Astrocyte (in vitro differentiated cells and primary cell): ENCODE measurements at places on chromosomes 7 and 10. TPM values are rescaled to one million over a fixed set of nuclear protein-coding genes. Genes with fewer than 3 reads are reported as not detected.

PTN gene
- 11.1 and 17.2 TPM in 2 replicates for total RNA-seq

MSMB gene
- not detected in 2 replicates for total RNA-seq

- H3K4me1 ChIP-seq, result no peaks in the 10 kb centered on the region
- H3K36me3 ChIP-seq, result no peaks in the 10 kb centered on the region
- H3K27ac ChIP-seq, result no peak overlapping the region
- no peak for DNase-seq
Measured at GRCh38 chr10:59700709-59701108, 8.9 kb downstream of the SLC16A9 start.

DNA sequence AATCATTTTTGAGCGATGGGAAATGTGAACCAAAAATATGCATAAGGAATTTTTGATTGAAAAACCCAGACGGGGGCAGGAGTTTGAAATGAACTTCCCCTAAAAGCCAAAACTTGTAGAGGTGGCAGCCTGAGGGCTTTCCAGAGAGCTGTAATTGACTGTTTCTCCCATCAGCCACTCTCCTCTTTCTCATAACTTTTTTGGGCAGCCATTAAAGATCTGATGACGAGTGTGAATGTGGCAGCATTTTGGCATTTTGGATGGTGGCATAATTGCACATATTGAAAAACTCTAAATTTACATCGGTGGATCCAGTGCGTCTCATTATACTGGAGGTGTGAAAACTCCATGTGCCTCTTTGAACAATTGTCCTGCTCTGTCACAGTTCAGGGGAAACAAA lies 159.0 kb downstream of the CUX1 start:
- H3K4me3 ChIP-seq, result no peak overlapping the region
- H3K27ac ChIP-seq, result no peak overlapping the region
- no peak for DNase-seq

FAM25C gene
- not detected in 2 replicates for total RNA-seq

GRCh38 chr10:90751107-90751997 lies 106.5 kb downstream of the HTR7 start:
- H3K27ac ChIP-seq, result no peak overlapping the region
- no peaks in the 10 kb centered on the region for H3K36me3 ChIP-seq
- no peak overlapping the region for H3K4me3 ChIP-seq
- H3K27me3 ChIP-seq, result no peaks in the 10 kb centered on the region

ALOX5 gene
- total RNA-seq, result 1.0 and 1.8 TPM in 2 replicates

GRCh38 chr7:33743594-33743993 lies 161.7 kb upstream of the BMPER start:
- no peaks in the 10 kb centered on the region for H3K36me3 ChIP-seq
- peak; percentile 74 for DNase-seq
- no peak overlapping the region for H3K4me3 ChIP-seq
- no peak overlapping the region for H3K27ac ChIP-seq

DNA sequence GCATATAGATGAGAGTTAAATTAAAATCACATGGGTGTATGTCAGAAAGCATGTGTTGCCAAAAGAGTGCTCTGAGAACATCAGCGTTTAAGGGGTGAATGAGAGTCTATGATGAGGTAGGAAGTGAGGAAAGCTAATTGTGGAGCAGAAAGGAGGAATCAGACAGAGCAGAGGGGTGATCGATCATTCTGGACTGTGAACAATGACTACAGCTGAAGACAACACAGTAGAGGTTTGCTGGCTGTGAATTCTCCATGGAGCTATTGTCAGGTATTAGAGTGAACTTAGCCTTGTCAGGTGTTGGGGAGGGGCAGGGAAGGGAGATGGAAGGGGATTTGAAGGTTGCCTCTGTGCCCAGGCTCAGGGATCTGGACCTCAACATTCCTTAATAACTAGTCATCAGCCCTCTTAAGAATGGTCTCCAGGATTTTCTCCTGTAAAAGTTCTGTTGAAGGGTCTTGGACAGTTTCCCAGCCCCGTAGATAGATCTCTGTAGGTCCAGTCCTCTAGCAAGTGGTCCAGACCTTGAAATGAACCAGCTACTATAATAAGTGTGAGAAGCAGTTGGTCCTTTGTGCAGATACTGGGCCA lies 57.1 kb downstream of the KIF5B start:
- peak; percentile 30 for DNase-seq
- H3K4me3 ChIP-seq, result no peak overlapping the region
- H3K36me3 ChIP-seq, result no peaks in the 10 kb centered on the region
- no peak overlapping the region for H3K27ac ChIP-seq
- peaks cover 9% of the 10 kb centered on the region for H3K4me1 ChIP-seq
- no peaks in the 10 kb centered on the region for H3K27me3 ChIP-seq

SRRM3 gene
- 1.7 and 2.7 TPM in 2 replicates for total RNA-seq

DNA sequence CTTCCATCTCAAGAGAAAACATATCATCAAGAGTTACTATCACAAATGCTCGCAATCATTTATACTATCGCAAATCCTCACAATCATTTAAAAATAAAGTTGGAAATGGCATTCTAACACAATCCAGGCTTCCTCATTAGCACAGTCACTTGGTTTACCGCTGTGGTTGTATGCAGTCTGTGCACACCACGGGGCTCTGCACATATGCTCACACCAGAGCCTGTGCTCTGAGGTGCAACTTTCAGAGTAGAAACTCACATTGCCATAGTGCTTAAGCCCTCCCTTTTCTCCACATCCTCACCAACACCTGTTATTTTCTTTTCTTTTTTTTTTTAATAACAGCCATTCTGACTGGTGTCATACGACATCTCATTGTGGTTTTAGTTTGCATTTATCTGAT lies 235.6 kb upstream of the KLF6 start:
- no peak overlapping the region for H3K4me3 ChIP-seq
- no peak overlapping the region for H3K27ac ChIP-seq
- H3K27me3 ChIP-seq, result no peaks in the 10 kb centered on the region
- no peak for DNase-seq
- no peaks in the 10 kb centered on the region for H3K36me3 ChIP-seq

CPVL gene
- 16.3 and 22.2 TPM in 2 replicates for total RNA-seq

DNA sequence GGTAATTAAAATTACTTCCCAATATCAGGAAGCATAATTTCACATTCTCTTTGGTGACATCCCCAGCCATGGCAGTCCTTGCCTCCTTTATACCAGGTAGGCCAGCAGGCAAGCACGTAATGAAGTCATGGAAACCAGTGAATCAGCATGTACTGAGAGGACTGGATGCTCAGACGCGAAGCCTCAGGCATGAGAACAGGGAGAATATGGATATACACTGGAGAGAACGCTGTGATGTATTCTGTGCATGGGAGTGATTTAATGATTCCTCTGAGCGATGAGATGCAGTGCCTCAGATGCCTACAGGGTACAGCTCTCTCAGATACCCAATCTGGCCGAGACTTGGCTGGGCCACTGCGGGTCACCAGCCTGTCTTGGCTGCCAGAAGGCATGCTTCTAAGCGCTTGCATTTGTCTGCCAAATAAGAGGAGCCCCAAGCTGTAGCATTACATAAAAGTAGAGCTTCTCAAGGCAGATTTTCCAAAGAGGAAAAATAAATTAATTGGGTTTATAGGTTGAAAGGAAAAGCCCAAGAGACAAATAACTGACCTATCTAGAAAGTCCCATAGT lies 238.1 kb downstream of the RELN start:
- H3K27ac ChIP-seq, result no peak overlapping the region
- no peak overlapping the region for H3K4me3 ChIP-seq
- H3K4me1 ChIP-seq, result no peaks in the 10 kb centered on the region

EBF3 gene
- total RNA-seq, result 0.07 and 0.14 TPM in 2 replicates

DNA sequence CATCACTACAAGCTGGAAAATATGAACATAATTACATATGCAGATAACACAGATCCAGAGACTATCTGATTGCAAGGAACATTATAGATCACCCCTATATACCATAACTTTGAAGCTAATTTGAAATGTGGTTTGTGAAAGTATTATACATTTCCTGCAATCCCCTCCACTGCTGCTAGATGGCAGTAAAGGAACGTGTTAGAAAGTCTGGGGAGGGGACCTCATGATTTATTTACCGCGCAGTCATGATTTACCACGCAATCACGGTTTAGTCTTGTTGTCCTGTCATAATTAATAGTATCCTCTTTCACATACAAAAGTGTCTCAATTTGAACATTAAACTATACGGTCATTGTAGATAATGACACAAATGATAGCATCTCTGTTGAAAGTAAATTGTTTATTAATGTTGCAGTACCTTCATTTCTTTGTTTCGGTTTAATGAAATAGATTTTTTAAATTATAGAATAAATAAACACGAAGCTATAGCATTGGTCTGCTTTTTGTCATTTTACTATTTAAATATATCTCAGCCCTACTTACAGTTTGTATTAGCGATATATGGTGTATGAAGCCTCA lies 145.3 kb upstream of the PRSS1 start:
- H3K27ac ChIP-seq, result no peak overlapping the region
- H3K27me3 ChIP-seq, result peaks cover 3% of the 10 kb centered on the region
- peak; percentile 33 for DNase-seq
- peaks cover 11% of the 10 kb centered on the region for H3K4me1 ChIP-seq
- H3K36me3 ChIP-seq, result no peaks in the 10 kb centered on the region
- peak overlapping the region; percentile 37 for H3K4me3 ChIP-seq

HABP2 gene
- not detected in 2 replicates for total RNA-seq

GRCh38 chr7:106568680-106569499 lies 92.1 kb downstream of the CCDC71L start:
- peak; percentile 52 for DNase-seq
- no peaks in the 10 kb centered on the region for H3K36me3 ChIP-seq
- H3K4me3 ChIP-seq, result no peak overlapping the region
- H3K27me3 ChIP-seq, result no peaks in the 10 kb centered on the region
- no peak overlapping the region for H3K27ac ChIP-seq

GRCh38 chr7:35747611-35748010 lies 52.7 kb upstream of the HERPUD2 start:
- peak; percentile 55 for DNase-seq
- H3K4me1 ChIP-seq, result peaks cover 8% of the 10 kb centered on the region
- no peak overlapping the region for H3K4me3 ChIP-seq
- no peaks in the 10 kb centered on the region for H3K36me3 ChIP-seq
- H3K27me3 ChIP-seq, result no peaks in the 10 kb centered on the region
- H3K27ac ChIP-seq, result peak overlapping the region; percentile 34

GRCh38 chr10:120940299-120940900 lies 89.2 kb downstream of the WDR11 start:
- H3K36me3 ChIP-seq, result no peaks in the 10 kb centered on the region
- DNase-seq, result no peak
- no peaks in the 10 kb centered on the region for H3K4me1 ChIP-seq
- H3K4me3 ChIP-seq, result no peak overlapping the region
- no peaks in the 10 kb centered on the region for H3K27me3 ChIP-seq

GRCh38 chr10:21145751-21146435 lies 248.8 kb upstream of the NEBL start:
- H3K4me1 ChIP-seq, result no peaks in the 10 kb centered on the region
- no peak for DNase-seq
- no peaks in the 10 kb centered on the region for H3K36me3 ChIP-seq
- no peak overlapping the region for H3K4me3 ChIP-seq
- H3K27me3 ChIP-seq, result no peaks in the 10 kb centered on the region
